ENCODE measurements at places on chromosomes 5 and 9. TPM values are rescaled to one million over a fixed set of nuclear protein-coding genes. Genes with fewer than 3 reads are reported as not detected.

PCDHB2 gene
- total RNA-seq, result not detected

SLC6A19 gene
- total RNA-seq, result not detected

SLC25A2 gene
- 0.46 TPM for total RNA-seq

IRF1 gene
- total RNA-seq, result 212 TPM

SPINK1 gene
- total RNA-seq, result not detected

GPR21 gene
- 1.3 TPM for total RNA-seq

IFNA5 gene
- total RNA-seq, result not detected

GMCL2 gene
- total RNA-seq, result not detected

- no peak for DNase-seq
Measured at GRCh38 chr5:13956471-13956870, 12.0 kb upstream of the DNAH5 start.

GRCh38 chr9:70290626-70291025, 31.8 kb downstream of the SMC5 start:
- no peak for DNase-seq

DNA sequence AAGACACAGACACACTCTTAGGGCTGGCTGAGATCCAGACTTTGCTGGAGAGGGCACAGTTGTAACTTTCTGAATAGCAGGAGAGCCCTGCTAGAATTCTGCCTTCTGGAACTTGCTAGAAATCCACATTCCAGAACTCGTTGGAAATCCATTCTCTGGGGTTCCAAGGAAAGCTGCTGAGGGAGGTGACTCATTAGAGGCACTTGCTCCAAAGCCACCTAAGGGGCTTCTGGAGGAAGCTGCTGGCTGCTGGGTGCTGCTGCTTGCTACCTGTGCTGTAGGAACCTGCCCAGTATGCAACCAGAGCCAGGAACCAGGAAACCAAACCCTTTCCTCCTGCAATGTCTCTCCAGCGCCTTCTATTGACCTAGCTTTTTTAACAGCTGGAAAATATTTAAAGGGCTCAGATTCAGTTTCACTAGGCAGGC, 4.1 kb upstream of the TLE4 start:
- DNase-seq, result no peak

- no peak for DNase-seq
Measured at GRCh38 chr5:10109299-10109698, 140.4 kb downstream of the ATPSCKMT start.

- no peak for DNase-seq
Measured at GRCh38 chr5:157491471-157491995, 31.5 kb downstream of the NIPAL4 start.

- no peak for DNase-seq
Measured at GRCh38 chr9:12271421-12271891, 421.7 kb upstream of the TYRP1 start.

DNA sequence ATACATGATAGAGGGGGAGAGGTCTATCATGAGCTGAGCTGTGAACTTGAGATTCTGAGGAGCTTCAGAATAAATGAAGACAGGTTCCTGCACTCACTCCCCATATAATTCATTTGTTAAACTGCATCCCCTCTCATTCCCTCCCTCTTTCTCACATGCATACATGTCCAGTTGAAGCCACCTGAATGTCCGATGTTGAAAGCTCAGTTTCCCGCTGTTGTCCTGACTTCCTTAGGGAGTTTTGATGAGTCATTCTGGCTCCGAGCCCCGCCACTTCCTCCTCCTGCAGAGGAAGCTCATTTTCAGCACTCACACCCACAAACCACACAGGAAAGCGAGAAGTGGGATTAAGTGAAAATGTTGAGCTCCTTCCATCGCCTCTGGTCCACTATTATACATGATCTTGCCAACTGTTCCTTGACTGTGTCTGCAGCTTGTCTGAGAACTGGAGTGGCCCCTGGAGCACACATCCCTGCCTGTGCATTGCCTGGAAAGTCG, 121.2 kb downstream of the CEMIP2 start:
- DNase-seq, result no peak

GRCh38 chr9:5982317-5982716, 33.1 kb downstream of the RANBP6 start:
- no peak for DNase-seq

DNA sequence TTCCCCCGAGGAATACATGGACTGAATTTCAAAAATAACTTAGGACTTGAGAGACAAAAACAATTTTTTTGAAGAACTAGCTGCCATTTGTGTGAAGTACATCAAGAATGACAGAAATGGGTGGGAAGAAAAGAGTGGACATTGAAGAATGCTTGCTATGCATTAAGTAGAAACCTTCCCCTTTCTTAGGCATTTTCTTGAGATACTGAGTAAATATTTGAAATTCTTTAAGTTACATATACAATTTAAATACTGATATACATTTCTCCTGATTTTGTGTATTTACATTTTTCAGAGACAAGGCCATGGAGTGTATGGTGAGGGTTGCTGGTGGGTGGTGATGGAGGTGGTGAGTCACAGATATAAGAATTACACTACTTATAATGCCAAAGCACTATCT, 319.3 kb upstream of the ADAMTSL1 start:
- no peak for DNase-seq

- DNase-seq, result peak; percentile 48
Measured at GRCh38 chr9:136409557-136410455, 608 bp downstream of the ENTR1 start.

DNA sequence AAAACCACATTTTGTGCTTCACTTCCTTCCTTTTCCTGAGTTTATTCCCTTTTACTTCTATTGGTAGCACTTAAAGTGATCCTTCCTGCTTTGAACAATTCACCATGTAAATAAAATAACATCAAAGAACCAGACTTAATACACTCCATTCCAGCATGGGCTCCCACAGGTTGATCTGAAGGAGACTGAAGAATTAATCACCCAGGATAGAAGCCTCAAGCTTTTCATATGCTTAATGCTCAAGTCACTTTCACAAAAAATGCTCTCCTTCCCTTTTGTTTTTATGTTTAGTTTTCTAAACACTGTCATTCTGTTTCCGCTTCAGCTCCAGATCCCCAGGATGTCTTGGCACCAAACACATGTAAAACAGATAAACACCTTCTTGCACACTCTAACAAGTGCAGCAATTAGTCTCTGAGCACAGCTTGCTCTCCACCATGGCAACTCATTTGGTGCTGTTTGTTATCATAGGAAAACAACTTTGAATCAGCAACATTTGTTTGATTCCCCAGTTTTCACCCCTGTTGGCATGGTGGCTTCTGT, 37.0 kb downstream of the DMRTA1 start:
- no peak for DNase-seq

DNA sequence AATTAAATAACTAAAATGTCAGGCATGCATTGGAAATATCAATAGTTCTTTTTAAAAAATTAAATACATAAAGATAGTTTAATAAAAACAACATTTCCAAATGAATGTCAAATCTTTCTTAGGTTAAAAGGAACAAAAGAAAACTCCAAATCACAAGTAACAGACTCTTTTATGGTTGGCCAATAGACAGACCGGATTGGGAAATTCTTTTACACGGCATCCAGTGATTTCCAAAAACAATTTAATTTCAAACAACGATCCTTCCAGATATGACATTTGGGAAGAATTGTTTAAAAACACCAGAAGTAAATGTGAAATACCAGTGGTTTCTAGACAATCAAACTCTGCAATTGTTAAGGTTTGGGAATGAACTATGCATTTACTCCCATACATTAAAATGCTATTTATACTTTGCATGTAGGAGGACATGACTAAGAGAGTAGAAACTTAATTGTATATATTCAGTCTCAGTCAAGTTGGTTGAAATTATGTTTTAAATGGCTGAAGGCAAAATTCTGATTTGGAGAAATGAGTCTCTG, 32.8 kb downstream of the ZNF474 start:
- DNase-seq, result no peak

Data from activated T-cell treated with anti-CD3 and anti-CD28 coated beads, Interleukin-2, amount 50 U/mL, for 72 hours (primary cell).